CMK (cell line): ENCODE measurements at places on chromosomes 6 and 20.

GRCh38 chr20:6533351-6533750, 234.1 kb upstream of the BMP2 start:
- DNase-seq = no peak

GRCh38 chr6:104711371-104711770, 148.3 kb downstream of the HACE1 start:
- no peak for DNase-seq

DNA sequence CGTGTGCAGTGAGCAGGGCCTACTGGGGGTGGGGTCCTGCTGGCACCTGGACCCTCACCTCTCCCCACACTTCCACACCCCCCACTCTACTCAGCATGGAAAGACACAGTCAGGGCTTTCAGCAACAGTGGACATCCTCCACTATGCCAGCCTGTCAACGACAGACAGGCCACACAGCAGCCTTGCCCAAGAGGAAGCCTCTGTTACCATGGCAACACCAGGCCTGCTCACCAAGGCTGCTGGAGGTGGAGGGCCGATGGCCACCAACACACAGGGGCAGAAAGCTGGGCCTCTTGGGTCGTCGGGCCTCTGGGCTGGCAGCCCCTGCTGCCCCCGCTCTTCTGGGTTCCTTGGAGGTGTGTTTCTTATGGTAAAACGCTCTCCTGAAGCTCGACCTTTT, 13.6 kb downstream of the BNIP5 start:
- no peak for DNase-seq

DNA sequence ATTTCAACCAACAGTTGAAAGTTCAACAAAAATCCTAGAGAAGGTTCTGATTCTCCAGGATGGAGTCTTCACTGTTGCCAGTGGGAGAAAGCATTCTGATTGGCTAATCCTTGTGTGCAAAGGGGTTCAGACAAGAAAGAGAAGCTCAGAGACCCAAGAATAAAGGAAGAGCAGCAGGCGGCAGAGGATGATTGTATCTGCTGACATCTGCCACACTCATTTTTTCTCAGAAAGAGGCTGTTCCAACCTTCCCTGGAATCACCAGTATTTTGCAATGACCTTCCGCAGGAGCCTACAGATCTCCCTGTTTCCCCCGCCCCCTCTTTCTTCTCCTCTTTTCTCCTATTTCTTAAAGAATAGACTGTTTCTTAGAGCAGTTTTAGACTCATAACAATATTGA, 376.7 kb downstream of the CDH26 start:
- no peak for DNase-seq

- DNase-seq = no peak
Observed at GRCh38 chr20:40189621-40190020, 499.4 kb downstream of the MAFB start.
